ENCODE measurements at places on chromosomes 2 and 18.

GRCh38 chr18:2978661-2979106, 34.3 kb downstream of the LPIN2 start:
- DNase-seq, result no peak

DNA sequence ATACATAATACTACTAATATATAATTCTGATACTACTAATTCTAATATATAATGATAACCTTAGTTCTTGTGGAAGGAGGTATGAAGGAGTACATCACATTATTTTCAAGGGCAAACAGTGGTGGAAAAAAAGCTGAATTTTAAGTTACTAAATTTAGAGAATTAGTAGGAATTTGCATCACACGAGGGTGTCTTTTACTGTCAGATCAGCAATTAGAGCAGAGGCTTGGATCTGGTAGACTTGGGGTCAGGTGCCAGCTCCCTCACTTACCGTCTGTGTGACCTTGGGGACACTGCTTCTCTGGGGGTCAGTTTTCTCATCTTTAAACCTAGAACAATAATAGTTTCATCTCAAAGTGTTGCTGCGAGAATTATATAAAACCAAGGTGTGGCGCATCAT, 114.1 kb upstream of the NEDD4L start:
- no peak for DNase-seq

GRCh38 chr2:240974771-240975572, 23.4 kb upstream of the SNED1 start:
- peak; percentile 12 for DNase-seq

- DNase-seq, result no peak
Observed at GRCh38 chr2:51919395-51919794, 887.5 kb upstream of the NRXN1 start.

- DNase-seq, result no peak
Observed at GRCh38 chr2:148021886-148022285, 995 bp downstream of the MBD5 start.

DNA sequence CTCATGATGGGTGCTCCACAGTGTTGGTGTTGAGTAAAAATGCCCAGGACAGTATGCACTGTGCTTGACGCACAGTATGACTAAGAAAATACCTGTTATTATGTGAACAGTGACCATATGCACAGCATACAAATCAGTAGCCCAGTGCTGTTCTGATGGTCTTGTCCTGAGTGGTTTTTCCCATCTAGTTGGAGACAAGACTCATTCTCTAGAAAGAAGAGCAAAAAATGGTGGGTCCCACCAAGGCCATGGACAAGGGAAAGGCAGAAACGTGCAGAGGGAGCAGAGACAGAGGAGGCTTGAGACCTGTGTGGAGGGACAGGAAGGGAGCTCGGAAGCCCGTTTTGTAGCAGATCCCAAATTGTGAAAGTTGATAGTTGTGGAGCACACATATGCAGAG, 987 bp upstream of the SMIM21 start:
- DNase-seq, result no peak

- no peak for DNase-seq
Observed at GRCh38 chr2:1766425-1766824, 22.1 kb upstream of the PXDN start.

DNA sequence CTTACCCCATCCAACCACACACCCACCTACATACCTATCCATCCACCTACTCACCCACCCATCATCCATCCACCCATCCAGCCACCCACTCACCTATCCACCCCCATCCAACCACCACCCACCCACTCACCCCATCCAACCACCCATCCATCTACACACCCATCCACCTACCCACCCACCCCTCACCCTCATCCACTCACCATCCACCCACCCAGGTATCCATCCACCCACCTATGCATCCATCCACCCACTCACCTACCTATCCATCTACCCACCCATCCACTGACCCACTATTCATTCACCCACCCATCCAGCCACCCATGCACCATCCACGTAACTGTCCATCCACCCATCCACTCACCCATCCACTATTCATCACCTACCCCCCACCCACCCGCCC, 194.8 kb downstream of the EIPR1 start:
- no peak for DNase-seq

DNA sequence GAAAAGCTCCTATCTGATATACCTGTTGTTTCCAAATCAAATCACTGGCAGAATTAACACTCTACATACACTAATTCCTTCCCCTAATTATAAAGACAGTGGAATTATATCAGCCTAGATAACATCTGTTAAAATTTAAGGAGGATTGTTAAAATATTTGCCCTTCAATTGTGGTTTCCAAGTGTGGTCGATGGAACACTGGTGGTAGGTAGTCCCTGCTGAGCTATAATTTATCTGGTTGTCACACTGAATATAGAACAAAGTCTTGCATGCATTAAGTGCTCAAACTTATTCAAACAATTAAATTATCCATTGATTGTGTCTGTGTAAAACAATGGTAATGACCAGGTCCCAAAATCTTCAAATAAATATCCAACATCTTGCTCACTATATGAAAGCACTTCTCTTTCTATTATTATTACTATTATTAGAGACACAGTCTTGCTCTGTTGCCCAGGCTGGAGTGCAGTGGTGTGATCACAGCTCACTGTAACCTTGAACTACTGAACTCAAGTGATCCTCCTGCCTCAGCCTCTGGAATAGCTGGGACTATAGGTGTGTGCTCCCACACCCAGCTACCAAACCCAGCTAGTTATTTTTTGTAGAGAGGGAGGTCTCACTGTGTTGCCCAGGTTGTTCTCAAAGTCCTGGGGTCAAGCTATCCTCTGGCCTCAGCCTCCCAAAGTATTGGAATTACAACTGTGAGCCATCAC, 12.0 kb downstream of the CDH2 start:
- no peak for DNase-seq

GRCh38 chr2:222318712-222319585, 20.2 kb upstream of the PAX3 start:
- DNase-seq, result peak; percentile 46

- no peak for DNase-seq
Observed at GRCh38 chr18:63591725-63592124, 4.6 kb downstream of the SERPINB13 start.

- DNase-seq, result no peak
Observed at GRCh38 chr2:83015035-83015715, 1443.9 kb downstream of the SUCLG1 start.

DNA sequence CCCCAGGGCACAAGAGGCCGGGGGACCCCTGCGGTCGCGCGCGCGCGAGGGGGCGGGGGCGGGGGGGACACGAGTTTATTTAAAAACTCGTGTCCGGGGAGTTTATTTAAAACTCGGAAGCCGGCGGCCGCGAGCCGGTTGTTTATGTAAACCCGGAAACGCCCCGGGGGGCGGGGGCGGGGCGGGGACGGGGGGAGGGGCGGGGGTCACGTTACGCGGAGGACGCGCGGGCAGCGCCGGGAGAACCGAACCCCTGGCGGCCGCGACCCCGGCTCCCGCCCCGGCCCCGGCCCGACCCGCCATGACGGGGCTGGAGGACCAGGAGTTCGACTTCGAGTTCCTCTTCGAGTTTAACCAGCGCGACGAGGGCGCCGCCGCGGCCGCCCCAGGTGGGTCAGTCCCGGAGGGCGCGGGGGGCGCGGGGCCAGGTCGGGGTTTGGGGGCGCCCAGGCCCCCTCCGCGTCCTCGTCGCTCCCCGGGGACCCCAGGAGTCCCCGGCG, 4.4 kb downstream of the NFATC1 start:
- no peak for DNase-seq

- DNase-seq, result no peak
Observed at GRCh38 chr2:54866179-54866578, 142.7 kb downstream of the EML6 start.

- DNase-seq, result no peak
Observed at GRCh38 chr18:58078889-58079573, 35.0 kb downstream of the NEDD4L start.

DNA sequence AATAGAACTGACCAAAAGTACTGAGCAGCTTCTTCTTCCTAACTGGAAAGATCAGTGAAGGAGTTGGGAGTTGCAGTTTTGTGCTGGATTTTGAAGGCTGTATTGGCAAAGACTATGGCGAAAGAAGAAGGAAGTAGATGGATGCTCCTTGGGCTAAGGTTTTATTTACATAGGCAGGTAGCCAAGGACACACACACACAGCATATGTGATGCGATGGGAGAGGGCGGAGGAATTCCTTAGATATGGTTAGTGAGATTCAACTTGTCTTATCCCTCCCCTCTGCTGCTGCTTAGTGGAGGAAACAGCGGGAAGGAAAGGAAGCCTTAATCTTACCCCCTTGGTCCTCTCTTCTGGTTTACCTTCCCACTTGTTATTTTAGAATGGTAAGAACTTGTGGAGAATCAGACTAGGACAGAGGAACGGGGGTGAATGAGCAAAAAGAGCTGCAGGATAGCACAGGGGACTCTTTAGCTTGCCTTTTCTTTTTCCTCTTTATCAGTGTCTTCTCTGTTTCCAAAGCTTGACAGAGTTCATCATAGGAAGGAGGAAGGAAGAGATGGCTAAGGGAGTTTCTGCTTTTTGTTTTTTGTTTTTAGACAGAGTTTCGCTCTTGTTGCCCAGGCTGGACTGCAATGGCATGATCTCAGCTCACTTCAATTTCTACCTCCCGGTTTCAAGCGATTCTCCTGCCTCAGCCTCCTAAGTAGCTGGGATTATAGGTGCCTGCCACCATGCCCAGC, 87.9 kb downstream of the OSBPL6 start:
- DNase-seq, result no peak

DNA sequence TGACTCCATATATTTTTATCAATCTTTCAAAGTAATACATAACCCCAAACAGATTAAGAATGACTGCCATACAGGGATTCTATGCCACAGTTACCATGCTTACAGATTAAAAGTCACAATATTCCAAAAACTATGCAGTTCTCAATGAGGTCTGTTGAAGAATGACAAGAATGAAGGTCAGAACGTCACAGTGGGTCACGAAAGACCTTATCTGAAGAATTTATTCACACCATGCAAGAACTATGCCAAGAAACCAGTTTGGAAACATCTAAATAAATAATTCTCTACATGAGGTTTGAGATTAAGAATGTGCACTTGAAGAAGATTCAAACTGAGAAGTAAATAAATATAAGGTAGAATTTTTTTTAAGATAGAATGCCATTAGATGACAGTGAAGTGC, 253.3 kb downstream of the EXOC6B start:
- no peak for DNase-seq

DNA sequence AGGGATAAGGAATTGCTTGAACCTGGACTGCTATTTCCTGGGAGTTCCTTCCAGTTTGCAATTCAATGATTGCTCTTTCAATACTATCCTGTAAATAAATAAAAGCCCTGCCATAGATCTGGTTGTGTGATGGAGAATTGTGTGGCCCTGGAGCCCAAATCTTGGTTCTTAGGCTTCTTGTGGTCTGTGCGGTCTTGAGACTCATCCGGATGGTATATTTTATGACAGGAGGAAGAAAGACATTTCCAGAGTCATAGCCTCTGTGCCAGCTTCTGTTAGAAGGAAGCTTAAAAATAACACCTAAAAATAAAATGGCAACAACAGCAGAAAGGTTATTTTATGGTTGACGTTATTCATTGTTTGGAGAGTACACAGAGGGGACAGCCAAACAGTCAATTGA, 137.7 kb downstream of the ABCA12 start:
- DNase-seq, result no peak

DNA sequence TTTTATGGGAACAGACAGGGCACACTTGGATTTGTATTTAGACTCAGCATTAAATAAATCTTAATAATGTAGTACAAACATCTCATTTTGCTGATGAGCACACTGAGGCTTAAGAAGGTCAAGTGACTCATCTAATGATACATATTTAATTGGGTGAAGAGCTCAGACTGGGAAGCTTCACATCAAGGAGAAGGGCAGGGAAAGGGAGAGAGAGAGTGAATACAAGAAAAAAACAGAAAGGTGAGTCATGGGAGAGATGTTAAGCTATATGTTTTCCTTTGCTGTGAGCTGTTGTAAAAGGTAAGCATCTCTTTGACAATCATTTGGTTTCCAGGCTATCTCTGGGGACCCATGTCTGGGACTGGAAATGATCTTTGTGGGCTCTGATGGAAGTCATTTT, 277.8 kb downstream of the SETBP1 start:
- no peak for DNase-seq

- no peak for DNase-seq
Observed at GRCh38 chr2:197307933-197308521, 2.6 kb downstream of the ANKRD44 start.

GRCh38 chr2:61520261-61520660, 17.9 kb downstream of the XPO1 start:
- no peak for DNase-seq

- no peak for DNase-seq
Observed at GRCh38 chr2:163681745-163682144, 54.1 kb downstream of the FIGN start.

DNA sequence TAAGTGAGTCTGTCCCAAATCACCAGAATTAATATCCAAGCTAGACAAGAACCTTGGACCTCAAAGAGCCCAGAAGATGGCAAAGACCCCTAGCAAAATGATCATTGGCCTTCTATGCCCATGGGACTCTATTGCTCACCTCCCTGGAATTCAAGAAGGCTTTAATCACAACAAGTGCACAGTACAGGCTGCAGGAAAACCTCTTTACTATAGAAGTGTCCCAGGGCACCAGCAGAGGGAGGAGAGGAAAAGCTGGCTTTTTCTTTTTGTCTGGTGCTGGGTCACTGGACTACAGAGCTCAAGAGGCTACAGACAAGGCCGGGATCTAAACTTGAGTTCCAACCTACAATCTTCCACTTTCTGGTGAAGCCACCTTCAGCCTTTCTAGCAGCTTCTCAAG, 88.3 kb upstream of the PPP1CB start:
- no peak for DNase-seq

DNA sequence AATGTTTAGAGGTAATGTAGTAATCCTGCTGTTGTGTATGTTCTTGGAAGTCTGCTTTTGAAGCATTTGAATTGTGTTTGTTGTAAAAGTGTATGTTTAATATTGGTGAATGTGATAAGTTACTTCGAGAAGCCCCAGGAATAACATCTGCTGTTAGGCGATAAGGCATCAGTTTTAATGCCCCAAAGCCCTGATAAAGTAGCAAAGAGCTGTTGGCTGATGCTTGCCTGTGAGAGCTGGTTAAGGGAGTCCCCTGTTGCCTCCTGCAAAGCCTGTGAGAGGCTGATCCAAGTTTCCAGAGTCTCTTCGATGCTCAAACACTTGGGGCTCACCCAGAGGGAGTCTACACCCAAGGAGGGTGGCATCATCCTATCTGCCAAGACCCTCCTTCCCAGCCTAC, 110.3 kb downstream of the RNF152 start:
- no peak for DNase-seq

DNA sequence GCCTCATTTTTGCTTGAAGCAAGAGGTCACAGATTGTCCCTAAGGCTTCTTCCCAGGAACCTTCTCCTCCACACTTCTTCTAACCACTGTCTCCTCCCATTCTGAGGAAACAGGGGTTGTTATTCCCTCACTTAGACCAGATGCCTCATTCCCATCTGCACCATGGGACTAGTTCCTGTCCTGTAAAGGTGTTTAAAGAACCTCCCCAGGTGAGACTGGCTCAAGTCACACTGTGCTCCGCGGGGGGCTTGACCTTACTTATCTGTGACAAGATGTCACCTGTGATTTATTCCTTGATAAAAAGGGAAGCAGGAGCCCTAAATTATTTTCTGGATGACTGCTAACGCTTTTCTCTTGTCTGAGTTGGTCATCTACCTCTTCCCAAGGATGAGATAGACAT, 8.2 kb upstream of the CDH2 start:
- no peak for DNase-seq
